Epithelial cell of proximal tubule (primary cell): ENCODE measurements at places on chromosomes 4 and X. TPM values are rescaled to one million over a fixed set of nuclear protein-coding genes. Genes with fewer than 3 reads are reported as not detected.

Gene F8
- total RNA-seq: 0.22 and 2.5 TPM in 2 replicates

Gene GATA1
- not detected in 2 replicates for total RNA-seq

Gene TMPRSS11E
- total RNA-seq: 0.17 and 1.1 TPM in 2 replicates

Gene SSX4B
- not detected in 2 replicates for total RNA-seq

Gene SLC9B1
- total RNA-seq: 0.43 and 1.1 TPM in 2 replicates

Gene ADRA2C
- 0.94 TPM in 1 of 2 replicates, not detected in the other for total RNA-seq

Gene SPANXD
- not detected in 2 replicates for total RNA-seq

Gene MAGEA11
- total RNA-seq: not detected in 2 replicates

Gene ADH6
- not detected in 2 replicates for total RNA-seq

Gene MAGEA2
- total RNA-seq: not detected in 2 replicates

Gene FREM3
- total RNA-seq: not detected in 2 replicates

Gene ACOT9
- 56.3 and 59.0 TPM in 2 replicates for total RNA-seq

- DNase-seq: no peak
These were observed 4.2 kb upstream of the TMSB4X start for GRCh38 chrX:12970691-12971202.

- no peak for DNase-seq
These were observed 213.8 kb upstream of the LDB2 start for GRCh38 chr4:17112292-17112659.

DNA sequence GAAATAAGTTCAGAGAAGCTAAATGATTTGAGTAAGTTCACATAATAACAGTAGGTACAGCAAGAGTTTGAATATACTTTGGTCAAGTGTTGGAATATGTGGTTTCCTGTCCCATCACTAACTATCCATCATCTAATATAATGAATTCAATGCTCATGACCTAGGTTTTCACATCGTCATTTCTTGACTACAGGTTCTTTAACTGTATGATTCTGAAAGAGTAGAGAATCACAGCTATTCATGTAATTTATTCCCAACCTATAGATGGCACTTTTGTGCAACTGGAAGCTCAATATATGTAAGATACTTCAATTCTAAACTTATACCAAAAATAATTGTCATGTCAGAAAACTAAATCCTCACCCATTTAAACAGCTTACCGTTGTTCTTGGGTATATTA, 53.1 kb downstream of the TIGD2 start:
- no peak for DNase-seq

DNA sequence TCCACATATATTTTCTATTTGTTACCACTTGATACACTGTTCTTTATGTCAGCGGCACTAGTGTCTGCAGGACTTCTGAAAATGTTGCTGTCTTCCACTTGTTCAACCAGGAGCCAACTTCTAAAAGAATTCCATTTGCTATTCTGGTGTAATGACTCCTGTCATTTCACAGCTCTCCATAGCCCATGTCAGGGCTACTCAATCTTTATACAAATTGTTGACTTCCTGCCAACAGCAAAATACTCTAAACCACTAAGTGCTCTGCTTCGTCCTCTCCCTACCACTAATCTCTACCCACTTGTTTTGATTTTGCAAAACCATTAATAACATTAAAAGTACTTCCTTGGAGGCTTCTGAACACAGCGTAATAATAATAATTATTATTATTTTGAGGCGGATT, 7.2 kb downstream of the CTSO start:
- DNase-seq: no peak

DNA sequence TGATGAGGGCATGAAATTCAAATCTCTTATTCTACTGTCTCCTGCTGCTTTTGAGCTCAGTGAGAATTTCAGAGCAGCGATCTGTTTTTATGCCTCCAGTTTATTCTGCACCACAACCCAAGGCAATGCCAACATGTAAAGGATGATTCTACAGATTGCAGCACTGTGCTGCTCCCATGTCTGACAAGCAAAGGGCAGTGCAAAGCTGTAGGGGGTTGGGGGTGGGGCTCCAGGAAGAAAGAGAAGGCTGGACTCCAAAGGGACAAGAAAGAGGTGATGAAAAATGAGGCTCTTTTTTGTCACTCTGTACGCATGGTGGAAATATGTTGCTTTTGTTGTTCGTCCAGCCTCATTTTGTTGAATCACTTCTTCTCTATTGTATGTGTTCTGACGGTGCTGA, 254.6 kb downstream of the STIM2 start:
- DNase-seq: no peak

DNA sequence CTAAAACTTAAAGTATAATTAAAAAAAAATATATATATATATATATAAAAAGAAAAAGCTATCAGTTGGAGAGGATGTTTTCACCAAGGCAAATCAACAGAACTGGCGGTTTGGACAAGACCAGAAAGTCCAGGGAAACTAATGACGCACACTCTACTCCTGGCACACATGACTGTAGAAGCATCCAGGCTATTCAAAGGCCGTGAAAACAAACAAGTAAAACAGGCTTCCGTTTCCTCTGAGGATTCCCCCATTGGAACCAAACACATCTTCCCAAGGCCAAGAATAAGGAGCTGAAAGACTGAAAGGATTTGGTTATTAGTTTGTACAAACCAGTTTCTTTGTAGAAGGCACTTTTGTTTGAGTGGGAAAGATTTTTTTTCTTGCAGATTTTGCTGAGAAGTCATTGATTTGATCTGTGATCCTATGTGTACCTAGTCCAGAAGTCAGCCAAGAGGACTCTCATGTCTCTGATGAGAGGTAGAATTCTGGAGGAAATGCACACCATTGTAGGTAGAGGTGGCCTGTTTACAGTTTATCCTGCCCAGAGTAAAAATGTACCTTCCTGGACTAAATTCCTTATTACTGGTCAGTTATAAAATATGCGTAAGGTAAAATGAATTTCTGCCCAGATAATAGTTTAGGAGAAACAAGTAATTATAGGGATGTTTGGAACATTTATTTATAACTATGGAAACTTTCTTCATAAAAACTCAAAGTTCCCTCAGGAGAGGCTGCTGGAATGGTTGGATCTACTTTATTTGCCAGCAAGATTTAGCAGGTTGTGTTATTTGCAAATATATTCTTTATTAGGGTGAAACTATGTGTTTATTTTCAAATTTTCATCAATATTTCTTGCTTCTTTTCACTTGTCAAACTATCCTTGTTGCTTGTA, 66.5 kb downstream of the DMP1 start:
- no peak for DNase-seq

GRCh38 chr4:176185051-176185450, 10.3 kb downstream of the SPATA4 start:
- DNase-seq: no peak

- no peak for DNase-seq
These were observed 1957.1 kb upstream of the ADGRL3 start for GRCh38 chr4:59243038-59243437.

GRCh38 chr4:125315576-125316400, 1.0 kb downstream of the FAT4 start:
- no peak for DNase-seq

GRCh38 chrX:50881028-50881427, 29.5 kb upstream of the BMP15 start:
- no peak for DNase-seq

- DNase-seq: no peak
These were observed 205.9 kb downstream of the AASDH start for GRCh38 chr4:56181140-56181953.

- DNase-seq: no peak
These were observed 46.9 kb upstream of the VEGFC start for GRCh38 chr4:176839656-176840055.

- DNase-seq: no peak
These were observed 2.7 kb upstream of the TIMP1 start for GRCh38 chrX:47579537-47579936.

- DNase-seq: no peak
These were observed 55.8 kb downstream of the DCTD start for GRCh38 chr4:182861346-182861745.

DNA sequence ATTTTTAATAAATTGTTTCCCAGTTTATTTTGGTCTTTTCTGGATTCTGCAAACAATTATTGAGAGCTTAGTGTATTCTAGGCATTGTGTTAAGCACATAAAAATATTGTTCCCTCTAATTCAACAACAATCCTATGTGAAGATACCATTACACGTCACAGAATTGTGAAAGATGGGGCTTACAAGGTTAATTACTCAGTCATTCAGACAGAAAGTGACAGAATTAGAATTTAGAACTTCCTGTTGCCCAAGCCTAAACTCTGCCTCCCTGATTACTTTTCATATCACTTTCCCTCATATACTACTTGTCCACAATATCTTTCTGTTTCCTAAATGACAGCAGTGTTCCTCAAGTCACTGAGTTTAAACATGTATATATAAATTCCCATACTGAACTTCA, 186.7 kb upstream of the VEGFC start:
- DNase-seq: no peak

DNA sequence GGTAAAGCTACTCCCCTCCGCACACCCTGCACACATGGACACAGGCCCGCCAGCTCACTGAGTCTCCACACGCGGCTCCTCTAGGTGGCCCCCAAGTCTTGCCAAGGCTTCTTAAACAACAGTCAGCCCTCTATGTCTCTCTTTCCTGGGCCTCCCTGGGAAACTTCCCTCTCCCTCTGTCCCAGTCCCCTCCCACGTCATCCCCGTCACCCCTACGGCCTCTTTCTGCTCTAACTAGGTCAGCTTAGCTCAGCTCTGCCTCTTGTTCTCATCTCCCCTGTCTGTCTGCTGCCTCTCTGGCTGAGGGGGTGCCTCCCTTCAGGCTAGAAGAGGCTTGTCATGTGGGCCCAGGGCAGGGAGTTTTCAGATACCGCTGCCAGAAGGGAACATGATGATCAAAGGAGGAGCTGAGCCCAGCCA, 38.8 kb downstream of the SEPTIN6 start:
- no peak for DNase-seq

- no peak for DNase-seq
These were observed 29.6 kb upstream of the DCAF8L1 start for GRCh38 chrX:28010875-28011274.

DNA sequence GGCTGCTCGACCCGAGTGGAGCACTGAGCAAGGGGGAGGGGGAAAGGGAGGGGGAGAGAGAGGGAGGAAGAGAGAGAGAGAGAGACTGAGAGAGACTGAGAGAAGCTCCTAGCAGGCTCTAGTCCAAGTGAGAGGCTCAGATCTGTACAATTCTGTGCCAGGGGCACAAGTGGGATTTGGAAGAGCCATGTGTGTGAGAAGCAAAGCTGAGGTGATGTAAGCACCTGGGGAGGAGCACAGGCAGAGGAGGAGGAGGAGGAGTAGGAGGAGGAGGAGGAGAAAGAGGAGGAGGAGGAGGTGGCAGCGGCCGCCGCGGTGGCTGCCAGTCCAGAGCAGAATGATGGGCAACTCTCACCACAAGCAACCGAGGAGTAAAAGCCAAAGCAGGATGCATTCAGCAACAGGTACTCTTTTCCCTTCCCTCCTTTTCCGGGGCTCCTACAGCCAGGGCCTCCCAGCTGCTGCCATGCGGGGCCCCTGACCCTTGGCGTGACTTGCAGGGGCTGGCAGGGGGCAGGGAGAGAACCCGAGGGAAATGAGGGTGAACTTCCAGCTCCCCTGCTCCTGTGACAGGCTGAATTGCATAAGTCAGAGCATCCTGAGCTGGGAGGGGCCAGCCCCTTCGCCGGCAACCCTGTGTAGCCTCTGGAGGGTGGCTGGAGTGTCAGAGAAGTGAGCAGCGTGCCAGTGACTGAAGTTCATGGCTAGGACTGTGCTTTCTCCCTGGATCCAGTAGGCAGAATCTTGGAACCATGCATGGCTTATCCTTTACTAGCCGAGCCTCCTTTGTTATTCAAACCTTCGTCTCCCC, 62.2 kb downstream of the RTL5 start:
- no peak for DNase-seq

DNA sequence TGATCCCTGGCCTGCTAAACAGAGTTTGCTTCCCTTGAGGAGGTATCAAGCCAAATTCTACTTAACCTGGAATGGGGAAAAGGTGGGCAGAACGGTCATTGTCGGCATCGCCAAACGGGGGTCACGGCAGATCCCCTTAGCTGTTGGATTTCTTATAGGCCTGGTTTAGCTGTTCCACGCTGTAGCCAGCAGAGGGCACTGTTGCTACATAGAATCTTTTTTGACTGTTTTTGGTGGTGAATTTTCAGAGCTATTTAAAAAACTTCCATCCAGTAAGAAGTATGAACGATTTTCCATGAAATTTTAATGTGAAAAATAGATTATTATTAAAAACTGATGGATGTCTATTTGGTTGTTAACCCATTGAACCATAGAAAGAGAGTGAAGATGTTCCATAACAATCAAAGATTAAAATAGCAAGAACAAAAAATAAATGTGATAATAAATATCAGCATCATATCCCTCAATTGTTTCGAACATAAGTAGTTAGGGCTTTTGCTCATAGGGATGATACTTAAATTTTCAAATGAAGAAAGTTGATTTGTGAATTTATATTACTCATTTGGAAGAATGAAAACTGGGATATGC, 56.6 kb downstream of the LINC00632 start:
- no peak for DNase-seq

- DNase-seq: no peak
These were observed 5.6 kb upstream of the TXK start for GRCh38 chr4:48139691-48140090.

- no peak for DNase-seq
These were observed 18.6 kb downstream of the PSMD10 start for GRCh38 chrX:108072746-108073145.

DNA sequence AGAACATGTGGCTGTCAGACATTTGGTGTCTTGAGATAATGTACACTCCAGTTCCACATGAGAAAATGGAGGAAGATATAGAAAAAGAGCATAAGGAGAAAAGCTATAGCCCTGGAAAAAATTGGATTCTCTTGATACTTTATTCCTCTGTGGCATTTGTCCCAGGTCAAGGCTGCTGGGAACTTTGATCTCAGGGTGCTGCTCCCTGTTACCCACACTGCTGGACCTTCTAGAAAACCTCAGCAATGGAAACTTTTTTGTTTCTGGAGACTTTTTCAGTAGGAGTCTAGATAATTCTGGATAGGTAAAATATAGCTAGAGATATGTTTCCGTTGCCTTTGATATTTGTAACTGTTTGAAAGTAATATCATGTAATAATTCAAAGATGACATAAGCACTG, 11.1 kb downstream of the ADH1C start:
- no peak for DNase-seq
